ENCODE measurements at places on chromosomes 12 and 14.

- peak overlapping the region; percentile 93 for H3K27ac ChIP-seq
- H3K4me1 ChIP-seq: peaks cover 38% of the 10 kb centered on the region
- no peak for DNase-seq
Measured at GRCh38 chr14:67620217-67620785, 581 bp downstream of the ARG2 start.

DNA sequence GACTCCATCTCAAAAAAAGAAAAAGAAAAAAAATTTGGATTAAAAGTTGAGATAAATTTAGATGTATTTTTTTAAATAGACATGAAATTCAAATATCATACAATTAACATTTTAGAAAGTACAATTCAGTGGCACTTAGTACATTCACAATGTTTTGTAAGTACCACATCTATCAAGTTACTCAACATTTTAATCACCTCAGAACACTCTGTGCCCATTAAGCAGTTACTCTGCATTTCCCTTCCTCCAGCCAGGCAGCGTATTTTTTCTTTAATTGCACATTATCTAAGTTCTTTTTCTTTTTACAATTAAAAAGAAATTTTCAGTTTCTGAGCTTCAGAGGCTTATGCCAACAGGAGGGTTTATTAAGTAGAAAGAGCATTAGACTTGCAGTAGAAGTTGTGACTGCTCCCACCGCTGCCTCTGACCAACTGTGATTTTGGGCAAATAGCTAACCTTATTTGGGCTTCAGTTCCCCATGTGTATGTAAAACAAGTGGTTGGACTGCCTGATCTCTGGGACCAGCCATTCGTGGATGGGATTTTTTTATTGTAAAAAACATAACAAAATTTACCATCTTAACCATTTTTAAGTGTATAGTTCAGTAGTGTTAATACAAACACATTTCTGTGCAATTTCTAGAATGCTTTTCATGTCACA is 65.7 kb downstream of the WNK1 start:
- peaks cover 8% of the 10 kb centered on the region for H3K36me3 ChIP-seq
- no peak for DNase-seq
- H3K4me3 ChIP-seq: no peak overlapping the region

DNA sequence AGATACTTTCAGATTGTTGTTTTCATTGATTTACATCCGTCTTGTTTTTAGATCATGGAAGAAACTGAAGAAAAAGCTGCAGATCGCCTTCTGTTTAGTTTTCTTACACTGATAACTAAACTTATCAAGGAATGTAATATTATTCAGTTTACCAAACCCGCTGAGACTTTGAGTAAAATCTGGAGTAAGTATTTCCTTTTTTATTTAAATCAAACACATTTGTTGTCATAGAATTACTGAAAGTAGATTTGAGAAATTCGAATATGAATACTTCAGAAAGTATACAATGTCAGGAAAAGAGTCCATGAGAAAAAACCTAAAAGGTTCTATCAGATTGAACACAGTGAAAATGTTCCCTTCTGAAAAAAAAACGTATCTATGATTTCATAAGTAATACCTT is 32.0 kb downstream of the ARL1 start:
- no peak overlapping the region for H3K27ac ChIP-seq
- no peak for DNase-seq
- H3K4me1 ChIP-seq: no peaks in the 10 kb centered on the region
- no peaks in the 10 kb centered on the region for H3K27me3 ChIP-seq

DNA sequence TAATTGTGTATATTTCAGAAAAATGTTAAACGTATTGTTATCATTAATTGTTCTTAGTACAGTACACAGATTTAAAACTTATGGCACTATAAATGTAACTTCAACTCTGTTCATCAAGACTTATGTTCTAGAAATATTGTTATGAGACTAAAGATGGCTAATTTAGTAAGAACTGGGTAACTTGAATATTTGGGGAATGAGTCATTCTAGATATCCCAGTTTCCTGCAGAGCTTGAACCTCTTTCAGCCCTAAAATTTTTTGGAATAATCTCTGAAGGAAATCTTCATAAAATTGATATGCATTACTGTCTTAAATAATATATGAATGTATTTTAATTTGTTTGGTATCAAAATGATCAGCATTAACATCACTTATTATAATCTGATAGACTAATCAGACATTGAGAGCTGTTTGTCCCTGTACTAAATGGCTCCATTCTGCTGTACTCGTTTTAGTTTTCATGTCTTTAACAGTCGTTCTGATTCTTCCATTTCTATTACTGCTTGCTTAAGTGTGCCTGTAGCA is 87.1 kb downstream of the VEZT start:
- H3K27me3 ChIP-seq: no peaks in the 10 kb centered on the region
- H3K4me1 ChIP-seq: peaks cover 32% of the 10 kb centered on the region
- H3K27ac ChIP-seq: no peak overlapping the region
- no peak for DNase-seq
- peaks cover 19% of the 10 kb centered on the region for H3K36me3 ChIP-seq

- no peak for DNase-seq
- no peaks in the 10 kb centered on the region for H3K27me3 ChIP-seq
- peak overlapping the region; percentile 74 for H3K27ac ChIP-seq
Measured at GRCh38 chr12:87246726-87247125, 782.5 kb downstream of the C12orf50 start.

- peak overlapping the region; percentile 91 for H3K4me3 ChIP-seq
- H3K27ac ChIP-seq: peak overlapping the region; percentile 59
- H3K4me1 ChIP-seq: peaks cover 23% of the 10 kb centered on the region
- H3K27me3 ChIP-seq: peaks cover 2% of the 10 kb centered on the region
Measured at GRCh38 chr14:23285530-23286019, 357 bp downstream of the HOMEZ start.

DNA sequence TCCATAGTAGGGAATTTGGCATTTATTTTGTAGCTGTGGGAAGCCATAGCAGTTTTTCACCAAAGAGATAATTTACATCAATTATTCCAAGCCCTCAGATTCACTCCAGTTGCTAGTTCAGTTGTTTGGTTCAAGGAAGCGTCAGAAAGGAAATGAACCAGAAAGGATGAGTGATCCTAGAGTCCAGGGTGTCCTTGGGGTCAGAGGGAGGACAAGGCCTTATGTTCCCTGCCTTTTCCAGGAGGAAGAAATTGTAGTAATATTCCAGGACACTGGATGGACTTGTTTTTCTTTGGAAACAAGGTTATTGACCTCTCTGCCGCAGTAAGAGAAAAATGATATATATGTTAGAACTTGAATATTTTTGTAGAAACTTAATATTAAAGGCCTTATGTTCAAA is 409.5 kb downstream of the RGS6 start:
- DNase-seq: no peak
- no peaks in the 10 kb centered on the region for H3K4me1 ChIP-seq
- no peak overlapping the region for H3K4me3 ChIP-seq
- no peaks in the 10 kb centered on the region for H3K36me3 ChIP-seq
- H3K27ac ChIP-seq: no peak overlapping the region

DNA sequence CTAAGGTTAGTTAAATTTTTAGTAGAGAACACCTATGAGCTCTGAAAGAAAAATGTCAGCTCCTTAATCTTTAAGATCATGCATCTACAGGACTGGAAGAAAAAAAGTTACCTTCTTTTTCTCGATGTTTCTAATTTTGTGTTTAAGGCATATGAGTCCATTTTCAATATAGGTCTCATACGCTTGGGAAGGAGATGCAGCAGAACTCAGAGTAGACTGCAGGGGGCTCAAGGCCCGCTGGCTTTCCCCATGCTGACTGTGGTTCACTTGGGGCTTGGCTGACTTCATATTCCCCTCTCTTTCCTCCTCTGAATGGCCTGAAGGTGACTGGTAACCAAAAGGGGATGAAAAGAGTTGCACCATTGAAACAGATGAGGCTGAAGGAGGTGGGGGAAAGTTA is 1.5 kb downstream of the CAPRIN2 start:
- peak overlapping the region; percentile 95 for H3K4me3 ChIP-seq
- H3K27me3 ChIP-seq: no peaks in the 10 kb centered on the region

DNA sequence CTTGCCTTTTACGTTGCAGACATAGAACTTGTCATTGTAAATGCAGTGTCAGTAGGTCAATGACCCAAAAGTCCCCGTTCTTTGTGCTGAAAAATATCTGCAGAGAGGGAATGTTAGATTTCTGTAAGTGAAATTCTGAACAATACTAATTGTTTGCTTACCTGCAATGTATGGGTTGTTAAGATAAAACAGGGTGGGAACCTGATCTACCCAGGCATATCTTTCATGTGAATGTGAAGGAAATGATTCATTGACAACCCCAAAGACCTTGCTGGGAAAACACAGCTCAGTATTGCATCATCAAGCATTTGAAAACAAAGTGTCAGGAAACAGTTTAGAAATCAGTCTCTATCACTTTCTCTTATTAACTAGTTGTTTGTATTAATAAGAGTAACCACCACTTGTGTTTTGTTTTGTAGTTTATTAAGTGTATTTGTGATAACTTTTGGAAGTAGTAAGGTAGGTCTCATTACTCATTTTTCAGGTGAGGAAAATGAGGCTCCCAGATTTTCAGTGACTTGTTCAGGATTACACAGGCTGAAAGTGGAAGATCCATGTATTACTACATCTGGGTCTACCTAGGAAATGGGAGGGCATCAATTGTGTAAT is 57.9 kb upstream of the SLC38A2 start:
- no peak for DNase-seq
- peaks cover 40% of the 10 kb centered on the region for H3K4me1 ChIP-seq
- H3K27me3 ChIP-seq: no peaks in the 10 kb centered on the region

- H3K27me3 ChIP-seq: peaks cover 3% of the 10 kb centered on the region
- no peak for DNase-seq
- H3K4me3 ChIP-seq: no peak overlapping the region
Measured at GRCh38 chr14:42475289-42475688, 868.6 kb downstream of the LRFN5 start.

DNA sequence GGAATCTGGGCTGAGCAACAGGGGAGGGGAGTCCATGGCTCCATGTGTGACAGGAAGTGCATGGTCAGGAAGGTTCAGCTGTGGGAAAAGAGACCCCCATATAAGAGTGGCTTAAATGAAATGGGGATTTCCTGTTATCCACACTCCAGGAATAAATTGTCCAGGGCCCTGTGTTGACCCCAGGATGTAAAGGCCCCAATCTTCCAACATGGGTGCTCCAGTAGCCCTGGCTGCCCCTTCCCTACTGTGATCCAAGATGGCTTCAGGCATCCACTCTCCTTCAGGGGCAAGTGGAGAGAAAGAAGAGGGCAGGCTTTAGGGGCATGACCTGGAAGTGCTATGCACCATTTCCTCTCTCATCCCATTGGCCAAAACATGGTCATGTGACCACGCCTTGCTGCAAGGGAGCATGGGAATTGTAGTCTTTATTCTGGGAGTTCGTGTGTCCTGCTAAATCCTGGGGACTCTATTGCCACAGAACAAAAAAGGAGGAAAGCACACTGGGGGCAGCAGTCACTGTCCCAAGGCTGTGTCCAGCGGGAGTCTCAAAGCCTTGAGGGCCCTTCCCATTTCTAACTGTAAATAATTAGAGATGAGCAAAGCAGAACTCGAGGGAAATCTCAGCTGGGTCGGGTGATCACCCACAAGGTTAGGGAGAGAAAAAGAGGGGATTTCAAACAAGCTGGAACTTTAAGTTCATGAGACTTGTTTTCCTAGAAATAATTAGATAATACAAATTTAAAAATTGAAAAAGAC is 289.2 kb downstream of the ADGRD1 start:
- no peak overlapping the region for H3K4me3 ChIP-seq
- no peak for DNase-seq
- no peak overlapping the region for H3K27ac ChIP-seq
- H3K36me3 ChIP-seq: no peaks in the 10 kb centered on the region
- H3K27me3 ChIP-seq: peaks cover 6% of the 10 kb centered on the region
- H3K4me1 ChIP-seq: no peaks in the 10 kb centered on the region
